Cerebellar nuclear complex (tissue), 1 donor: ENCODE measurements at places on chromosomes 13 and 19.

DNA sequence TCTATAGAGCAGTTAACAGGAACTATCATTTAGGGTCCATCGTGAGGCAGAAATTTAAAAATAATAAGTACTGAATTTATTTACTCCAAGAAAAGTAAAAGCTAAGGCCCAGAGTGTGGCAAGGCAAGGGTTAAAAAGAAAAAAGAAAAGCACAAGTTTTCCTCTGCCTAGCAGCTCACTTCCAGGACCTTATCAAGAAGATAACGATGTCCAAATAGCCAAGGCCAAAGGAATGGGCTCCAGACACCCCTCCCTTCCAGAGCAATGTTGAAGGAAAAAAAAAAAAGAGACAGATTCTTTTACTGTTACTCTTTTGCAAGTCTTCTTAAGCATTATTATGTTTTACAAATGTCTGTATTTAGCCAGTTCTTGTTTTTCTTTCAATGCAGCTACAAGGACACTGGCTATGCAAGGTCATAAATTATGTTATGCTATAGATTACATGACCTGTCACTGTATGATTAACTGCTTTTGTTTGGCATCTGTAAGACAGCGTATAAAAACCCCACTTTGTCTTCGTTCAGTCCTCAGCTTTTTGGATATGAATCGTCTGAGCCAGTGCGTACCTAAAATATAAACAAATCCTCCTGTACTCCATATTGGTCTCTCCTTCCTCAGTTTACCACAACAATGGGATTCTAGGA lies 2.9 kb upstream of the ZNF700 start:
- no peak for DNase-seq

DNA sequence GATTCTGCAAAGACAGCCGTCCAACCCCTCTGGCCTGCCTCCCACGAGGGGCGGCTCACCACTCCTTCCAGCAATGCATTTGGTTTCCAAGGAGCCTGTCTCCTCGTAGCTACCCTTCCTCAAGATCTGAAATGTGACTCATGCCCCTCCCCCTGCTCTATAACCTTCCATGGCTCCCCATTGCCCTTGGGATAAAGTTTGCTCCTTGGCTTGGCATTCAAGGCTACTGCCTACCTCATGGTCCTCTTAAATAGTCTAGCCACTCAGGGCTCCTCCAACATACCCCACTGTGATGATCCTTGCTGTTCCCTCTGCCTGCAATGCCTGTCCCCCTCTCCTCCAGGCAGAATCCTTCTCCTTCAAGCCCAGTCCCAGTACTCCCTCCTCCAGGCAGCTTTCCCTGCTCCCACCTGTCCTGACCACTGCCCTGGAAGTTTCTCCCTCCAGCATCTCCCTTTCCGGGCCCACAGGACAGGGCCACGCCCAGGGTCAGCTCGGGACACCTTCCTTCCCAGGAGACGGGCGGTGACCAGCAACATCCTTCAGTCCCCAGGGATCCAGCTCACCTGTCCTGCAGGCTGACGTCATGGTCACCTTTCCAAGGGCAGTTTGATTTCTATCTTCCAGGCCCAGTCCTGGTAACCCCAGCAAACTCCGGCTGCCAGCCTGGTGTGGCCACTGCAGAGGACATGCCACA lies 19.2 kb upstream of the SEMA6B start:
- no peak for DNase-seq

DNA sequence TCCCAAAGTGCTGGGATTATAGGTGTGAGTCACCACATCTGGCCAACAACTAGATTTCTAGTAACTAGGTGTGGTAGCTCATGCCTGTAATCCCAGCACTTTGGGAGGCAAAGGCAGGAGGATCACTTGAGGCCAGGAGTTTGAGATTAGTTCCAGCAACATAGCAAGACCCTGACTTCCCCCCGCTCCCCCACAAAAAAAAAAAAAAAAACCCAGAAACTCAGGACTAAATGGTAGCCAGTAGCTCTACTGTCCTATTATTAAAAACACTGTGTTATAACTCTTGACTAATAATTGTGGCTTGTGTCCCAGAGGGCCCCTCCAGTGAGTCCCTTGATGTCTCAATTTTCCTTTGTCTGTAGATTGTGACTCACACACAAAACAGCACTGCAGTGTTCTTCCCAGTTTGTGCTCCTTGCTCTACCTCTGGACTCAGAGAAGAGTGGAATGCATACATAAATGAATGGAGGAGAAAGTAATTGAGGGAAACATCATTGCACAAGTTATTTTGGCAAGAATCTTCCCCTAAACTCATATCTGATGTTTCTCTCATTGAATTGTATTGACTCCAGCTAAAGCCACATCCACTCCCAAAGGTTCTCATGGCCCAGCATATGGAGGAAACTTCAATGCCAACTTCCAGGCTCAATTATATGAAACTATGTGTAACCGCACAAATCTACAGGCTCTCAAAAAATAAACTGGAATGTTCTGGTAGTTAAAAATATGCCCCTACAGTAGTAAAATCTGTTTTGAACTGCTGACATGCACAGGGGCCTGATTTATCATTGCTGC lies 8.8 kb downstream of the TPT1 start:
- DNase-seq: no peak

- no peak for DNase-seq
Measured at GRCh38 chr13:71240911-71241310, 626.1 kb downstream of the DACH1 start.

DNA sequence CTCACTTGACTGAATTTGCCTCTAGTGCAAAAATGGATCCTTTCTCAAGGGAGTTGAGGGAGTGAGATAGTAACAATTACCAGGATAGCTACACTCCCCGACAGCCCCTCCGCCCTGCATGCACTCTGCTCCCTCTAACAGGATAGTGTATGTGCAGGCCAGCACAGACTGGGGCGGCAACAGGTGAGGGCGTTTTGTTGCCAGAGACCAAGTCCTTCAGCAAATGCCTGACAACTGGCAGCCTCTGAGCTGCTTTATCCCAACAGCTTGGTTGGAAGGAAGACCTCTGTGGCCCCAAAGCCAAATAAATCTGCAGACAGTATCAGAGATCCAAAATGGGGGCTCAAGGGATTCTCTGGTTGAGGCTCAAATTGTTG lies 86.6 kb downstream of the SLC7A1 start:
- no peak for DNase-seq

GRCh38 chr19:48842789-48843162 lies 6.5 kb upstream of the HSD17B14 start:
- no peak for DNase-seq

- DNase-seq: no peak
Measured at GRCh38 chr13:112055036-112055914, 11.7 kb upstream of the SOX1 start.

DNA sequence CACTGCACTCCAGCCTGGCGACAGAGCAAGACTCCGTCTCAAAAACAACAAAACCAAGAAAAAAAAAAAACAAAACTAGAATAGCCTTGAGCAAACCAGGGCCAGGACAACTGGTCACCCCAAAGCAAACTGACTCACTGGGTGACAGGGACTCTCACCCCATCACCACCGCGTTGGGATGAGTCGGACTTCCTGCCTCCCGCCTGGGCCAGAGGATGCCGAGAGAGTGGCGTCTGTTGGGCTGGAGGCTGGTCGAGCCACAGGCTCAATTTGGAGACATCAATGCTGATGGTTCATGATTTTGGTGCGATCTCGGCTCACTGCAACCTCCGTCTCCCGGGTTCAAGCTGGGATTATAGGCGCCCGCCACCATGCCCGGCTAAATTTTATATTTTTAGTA lies 11.6 kb downstream of the TMPRSS9 start:
- DNase-seq: no peak

DNA sequence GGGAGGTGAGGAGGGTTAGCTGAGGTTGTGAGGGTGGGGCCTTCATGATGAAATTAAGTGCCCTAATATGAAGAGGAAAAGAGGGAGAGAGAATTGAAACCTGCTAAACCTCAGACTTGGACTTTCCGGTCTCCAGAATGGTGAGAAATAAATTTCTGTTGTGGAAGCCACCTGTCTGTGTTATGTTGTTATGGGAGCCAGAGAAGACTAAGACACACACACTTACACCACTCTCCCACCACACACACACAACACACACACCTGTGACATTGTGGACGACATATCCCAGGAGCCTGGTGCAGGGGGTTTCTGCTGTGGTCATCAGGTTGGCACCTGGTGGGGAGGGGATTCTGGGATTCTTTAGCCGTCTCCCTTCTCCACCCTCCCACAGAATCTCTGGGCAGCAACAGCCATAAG lies 14.0 kb downstream of the KLK4 start:
- no peak for DNase-seq

DNA sequence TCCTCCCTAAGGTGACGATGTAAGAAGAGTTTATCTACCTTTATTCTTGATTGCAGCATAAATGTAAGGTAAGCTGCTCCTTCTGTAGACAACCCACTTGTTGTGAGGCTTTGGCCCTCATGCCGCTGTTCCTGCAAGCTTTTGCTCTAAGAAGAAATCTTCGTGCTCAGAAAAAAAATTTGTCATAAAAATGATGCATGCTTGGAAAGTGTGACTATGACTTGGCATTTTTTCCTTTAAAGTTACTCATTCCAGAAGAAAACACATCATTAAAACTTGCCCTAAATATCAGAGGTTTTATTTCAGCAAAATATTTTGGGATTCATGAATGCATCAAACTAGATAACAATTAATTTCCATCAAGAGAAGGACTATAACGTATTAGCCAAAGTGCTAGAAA lies 39.8 kb downstream of the KCTD12 start:
- no peak for DNase-seq

GRCh38 chr13:40350283-40350992 lies 316.0 kb downstream of the FOXO1 start:
- no peak for DNase-seq

GRCh38 chr19:43457809-43458208 lies 7.6 kb downstream of the LYPD3 start:
- DNase-seq: no peak

DNA sequence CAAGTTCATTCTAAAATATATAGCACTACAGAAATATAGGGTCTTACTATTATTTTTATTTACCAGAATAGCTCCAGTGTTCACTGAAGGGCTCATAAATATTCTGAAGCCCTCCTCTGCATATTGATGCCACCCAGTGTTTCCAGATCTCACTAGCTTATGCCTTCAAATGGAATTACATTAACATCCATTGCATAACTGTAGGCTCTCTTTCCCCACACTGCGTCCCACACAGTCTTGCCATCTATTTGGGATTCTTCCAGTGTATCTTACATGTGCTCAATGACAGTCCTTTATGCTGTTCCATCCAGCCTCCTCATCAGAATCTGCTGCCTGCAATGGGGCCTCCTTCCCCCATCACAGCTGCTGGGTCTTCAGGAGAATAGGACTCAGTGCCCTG lies 137.2 kb downstream of the CYSLTR2 start:
- DNase-seq: no peak

- no peak for DNase-seq
Measured at GRCh38 chr19:47663435-47663910, 49.7 kb upstream of the EHD2 start.

- no peak for DNase-seq
Measured at GRCh38 chr13:61170856-61171255, 244.8 kb downstream of the PCDH20 start.

DNA sequence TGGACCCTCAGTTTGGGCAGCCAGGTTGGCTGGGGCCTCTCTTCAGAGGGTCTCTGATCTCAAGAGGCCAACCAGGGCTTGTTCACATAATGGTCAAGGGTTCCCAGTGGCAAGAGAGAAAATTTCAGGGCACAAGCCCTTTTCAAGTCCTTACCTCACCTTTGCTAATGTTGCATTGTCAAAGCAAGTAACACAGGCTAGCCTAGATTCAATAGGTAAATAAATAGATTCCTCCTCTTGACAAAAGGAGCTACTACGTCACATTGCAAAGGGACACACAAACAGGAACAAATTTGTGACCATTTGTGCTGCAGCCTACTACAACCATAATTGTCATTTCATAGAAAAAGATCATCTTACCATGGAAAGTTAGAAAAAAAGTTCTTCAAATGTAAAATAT lies 33.9 kb upstream of the FRY start:
- no peak for DNase-seq

DNA sequence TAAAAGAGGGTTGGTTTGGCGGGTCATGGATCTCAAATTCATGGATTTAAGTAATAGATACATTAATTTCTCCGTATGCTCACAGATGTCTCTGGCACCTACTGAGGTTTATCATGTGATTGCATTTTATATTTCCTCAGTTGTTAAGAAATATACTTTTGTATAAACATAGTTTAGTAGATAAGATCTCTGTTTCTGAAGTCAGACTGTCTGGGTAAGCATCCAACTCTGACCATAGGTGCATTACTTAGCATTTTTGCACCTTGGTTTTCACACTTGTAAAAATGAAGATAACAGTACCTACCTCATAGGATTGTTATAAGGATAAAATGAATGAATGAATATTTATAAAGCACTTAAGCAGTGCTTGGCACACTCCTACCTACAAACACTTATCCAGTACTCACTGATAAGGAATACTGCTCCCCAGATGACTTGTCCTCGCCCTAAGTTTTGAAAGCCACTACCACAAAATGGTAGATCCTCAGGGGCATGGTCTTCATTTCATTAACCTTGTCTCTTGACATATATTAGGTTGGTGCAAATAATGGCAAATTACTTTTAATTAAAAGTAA lies 26.5 kb downstream of the COMMD6 start:
- no peak for DNase-seq

DNA sequence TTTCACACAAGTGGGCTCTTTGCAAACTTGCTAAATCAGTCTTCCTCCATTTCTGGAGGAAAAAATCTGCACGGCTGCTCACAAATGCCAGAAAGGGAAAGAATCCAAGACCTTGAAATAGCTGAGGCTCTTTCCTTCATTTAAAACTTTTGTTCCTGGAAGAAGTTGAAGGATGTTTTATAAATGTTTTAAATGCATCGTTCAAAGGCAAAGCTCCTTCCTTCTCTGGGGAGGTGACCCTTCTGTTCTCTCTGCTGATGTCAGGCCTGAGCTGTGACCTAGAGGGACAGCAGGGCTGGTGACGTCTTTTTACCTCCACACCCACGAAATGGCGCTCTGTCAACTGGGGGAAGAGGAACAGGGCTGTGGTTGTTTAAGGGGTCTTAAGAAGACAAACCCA lies 376.4 kb upstream of the ZNF507 start:
- no peak for DNase-seq

DNA sequence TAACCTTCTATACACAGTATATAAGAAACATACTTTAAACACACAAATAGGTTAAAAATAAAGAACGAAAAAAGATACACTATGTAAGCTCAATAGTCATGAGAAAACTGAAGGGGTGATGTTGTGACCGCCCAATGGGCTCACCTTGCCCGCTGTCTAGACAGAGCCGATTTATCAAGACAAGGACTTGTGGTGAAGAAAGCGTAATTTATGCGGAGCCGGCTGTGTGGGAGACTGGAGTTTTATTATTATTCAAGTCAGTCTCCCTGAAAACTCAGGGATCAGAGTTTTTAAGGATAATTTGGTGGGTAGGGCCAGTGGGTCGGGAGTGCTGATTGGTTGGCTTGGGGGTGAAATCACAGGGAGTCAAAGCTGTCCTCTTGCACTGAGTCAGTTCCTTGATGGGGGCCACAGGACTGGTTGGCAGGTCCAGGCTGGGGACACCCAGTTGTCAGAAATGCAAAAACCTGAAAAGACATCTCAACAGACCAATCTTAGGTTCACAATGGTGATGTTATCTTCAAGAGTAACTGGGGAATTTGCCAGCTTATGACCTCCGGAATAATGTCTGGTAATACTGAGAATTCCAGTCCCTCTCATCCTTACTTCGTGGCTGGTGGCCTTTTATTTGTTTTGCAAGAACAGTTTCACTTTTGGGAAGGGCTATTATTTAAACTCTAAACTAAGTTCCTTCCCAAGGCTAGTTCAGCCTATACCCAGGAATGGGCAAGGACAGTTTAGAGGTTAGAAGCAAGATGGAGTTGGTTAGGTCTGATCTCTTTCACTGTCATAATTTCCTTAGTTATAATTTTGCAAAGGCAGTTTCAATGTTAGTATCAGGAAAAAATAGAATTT lies 96.6 kb downstream of the UBL3 start:
- DNase-seq: no peak

GRCh38 chr19:55766466-55766865 lies 2.5 kb upstream of the RFPL4AL1 start:
- no peak for DNase-seq
